ENCODE measurements at places on chromosomes 4 and X. TPM values are rescaled to one million over a fixed set of nuclear protein-coding genes. Genes with fewer than 3 reads are reported as not detected.

Gene NWD2
- not detected for total RNA-seq

Gene GABRG1
- total RNA-seq: not detected

- no peaks in the 10 kb centered on the region for H3K4me1 ChIP-seq
- no peaks in the 10 kb centered on the region for H3K27me3 ChIP-seq
- H3K27ac ChIP-seq: no peak overlapping the region
- DNase-seq: no peak
Observed at GRCh38 chrX:17377091-17377717, 2.2 kb downstream of the NHS start.

- no peaks in the 10 kb centered on the region for H3K36me3 ChIP-seq
- no peak overlapping the region for H3K4me3 ChIP-seq
- no peak overlapping the region for H3K27ac ChIP-seq
Observed at GRCh38 chr4:184818216-184818564, 7.6 kb downstream of the ACSL1 start.

GRCh38 chrX:40460926-40461325, 119.8 kb upstream of the ATP6AP2 start:
- H3K27ac ChIP-seq: no peak overlapping the region
- no peak for DNase-seq
- no peaks in the 10 kb centered on the region for H3K27me3 ChIP-seq
- H3K4me1 ChIP-seq: no peaks in the 10 kb centered on the region
- H3K4me3 ChIP-seq: no peak overlapping the region
- H3K36me3 ChIP-seq: no peaks in the 10 kb centered on the region

DNA sequence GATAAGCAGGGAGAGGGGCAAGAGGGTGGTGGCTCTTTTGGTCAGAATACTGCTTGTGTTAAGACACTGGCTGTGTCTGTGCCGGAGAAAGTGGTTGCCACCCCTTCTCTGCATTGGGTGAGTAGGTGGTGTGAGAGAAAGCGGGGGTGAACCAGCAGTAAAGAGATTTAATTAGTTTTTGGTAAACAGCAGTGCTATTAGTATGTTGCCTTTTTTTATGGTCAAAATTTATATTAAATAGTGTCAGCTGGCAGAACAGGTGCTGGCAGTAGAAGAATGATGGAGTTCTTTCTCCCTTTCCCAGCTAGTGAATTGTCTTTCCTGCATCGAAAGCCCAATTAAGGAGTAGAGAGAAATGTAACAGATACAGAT, 181.6 kb downstream of the LARP7 start:
- H3K36me3 ChIP-seq: no peaks in the 10 kb centered on the region
- peaks cover 6% of the 10 kb centered on the region for H3K4me1 ChIP-seq
- H3K27me3 ChIP-seq: no peaks in the 10 kb centered on the region
- peak overlapping the region; percentile 52 for H3K4me3 ChIP-seq

DNA sequence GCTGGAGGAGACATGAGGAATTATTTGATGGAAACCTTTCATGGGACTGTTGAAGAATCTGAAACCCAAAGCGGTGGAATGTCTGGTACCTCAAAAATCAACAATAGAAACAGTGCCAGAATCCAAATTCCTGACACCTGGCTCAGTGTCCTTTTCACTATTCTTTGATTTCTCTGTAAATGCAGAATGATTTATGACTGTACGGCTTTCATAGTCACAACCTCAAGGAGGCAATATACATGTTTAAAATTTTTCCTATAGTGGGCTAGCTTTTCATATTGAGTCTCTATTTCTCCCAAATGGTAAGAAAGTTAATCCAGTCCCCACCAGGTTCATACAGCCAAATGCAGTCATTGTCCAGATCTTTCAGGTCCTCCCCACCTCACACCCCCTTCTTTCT, 19.3 kb downstream of the DAPP1 start:
- no peak for DNase-seq
- H3K27me3 ChIP-seq: no peaks in the 10 kb centered on the region
- H3K4me3 ChIP-seq: no peak overlapping the region
- H3K36me3 ChIP-seq: no peaks in the 10 kb centered on the region
- no peak overlapping the region for H3K27ac ChIP-seq

DNA sequence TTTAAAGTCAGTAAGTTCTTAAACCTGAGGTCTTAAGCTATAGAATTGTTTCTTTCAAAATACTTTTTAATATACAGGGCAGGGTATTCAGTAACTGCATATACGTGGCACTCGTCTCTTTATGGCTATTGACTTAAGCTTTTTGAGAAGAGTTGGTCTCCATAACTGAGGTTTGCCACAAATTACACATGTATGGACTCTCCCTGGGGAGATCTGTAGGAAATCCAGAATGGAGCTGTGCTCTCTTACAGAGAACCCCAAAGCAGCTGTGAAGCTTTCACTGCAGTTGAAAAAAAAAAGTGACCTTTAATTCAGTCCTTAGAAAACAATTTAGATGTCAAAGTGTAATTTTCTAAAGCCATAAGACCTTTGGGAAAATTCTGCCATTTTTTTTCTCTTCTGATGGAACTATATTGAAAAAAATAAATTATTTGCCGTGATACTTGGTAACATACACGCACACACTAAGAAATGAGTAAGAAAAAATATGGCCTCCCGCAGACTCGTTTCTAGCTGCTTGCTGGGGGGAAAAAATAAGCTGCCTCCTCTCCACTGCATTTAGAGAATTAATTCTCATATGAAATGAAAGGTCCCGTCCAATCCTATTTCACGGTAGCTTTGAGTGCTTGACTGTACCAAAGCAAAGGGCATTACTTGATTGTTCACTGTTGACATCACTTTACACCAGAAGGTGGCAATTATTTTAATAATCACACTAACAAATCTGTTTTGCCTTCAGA, 159.4 kb upstream of the TENM3 start:
- no peak overlapping the region for H3K27ac ChIP-seq
- H3K4me3 ChIP-seq: no peak overlapping the region
- DNase-seq: no peak

Measured in lower lobe of right lung (tissue), 2 donors.